ENCODE measurements at places on chromosomes 4 and X. TPM values are rescaled to one million over a fixed set of nuclear protein-coding genes. Genes with fewer than 3 reads are reported as not detected.

GRCh38 chrX:134895805-134896581 is 94.8 kb upstream of the SMIM10 start:
- no peaks in the 10 kb centered on the region for H3K36me3 ChIP-seq
- H3K27me3 ChIP-seq = no peaks in the 10 kb centered on the region
- DNase-seq = no peak
- H3K4me1 ChIP-seq = no peaks in the 10 kb centered on the region

WDR17 gene
- total RNA-seq = 3.2 TPM

- no peaks in the 10 kb centered on the region for H3K27me3 ChIP-seq
- no peaks in the 10 kb centered on the region for H3K4me1 ChIP-seq
- no peaks in the 10 kb centered on the region for H3K36me3 ChIP-seq
- no peak overlapping the region for H3K27ac ChIP-seq
Measured at GRCh38 chrX:38277802-38278201, 49.5 kb downstream of the RPGR start.

DNA sequence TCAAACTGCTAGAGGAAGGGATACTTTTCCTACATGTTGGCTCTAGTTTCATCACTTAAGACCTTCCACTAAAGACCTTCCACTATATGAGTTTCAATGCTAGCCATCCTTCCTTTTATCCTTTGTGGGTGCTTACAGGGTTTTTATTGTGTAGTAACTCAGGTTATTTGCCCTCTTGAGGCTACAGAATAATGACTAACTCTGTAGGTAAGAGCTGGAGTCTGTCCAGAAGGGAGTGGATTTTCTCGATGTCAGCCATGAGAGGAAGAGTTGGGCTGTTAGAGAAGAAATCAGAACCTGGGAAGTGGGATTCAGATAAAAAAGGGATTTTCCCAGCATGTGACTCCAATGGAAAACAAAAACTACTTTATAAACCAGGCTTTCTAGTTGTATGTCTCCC is 27.5 kb upstream of the HERC5 start:
- no peaks in the 10 kb centered on the region for H3K4me1 ChIP-seq
- H3K36me3 ChIP-seq = peaks cover 4% of the 10 kb centered on the region
- H3K27ac ChIP-seq = no peak overlapping the region
- H3K4me3 ChIP-seq = no peak overlapping the region
- no peaks in the 10 kb centered on the region for H3K27me3 ChIP-seq
- no peak for DNase-seq

DNA sequence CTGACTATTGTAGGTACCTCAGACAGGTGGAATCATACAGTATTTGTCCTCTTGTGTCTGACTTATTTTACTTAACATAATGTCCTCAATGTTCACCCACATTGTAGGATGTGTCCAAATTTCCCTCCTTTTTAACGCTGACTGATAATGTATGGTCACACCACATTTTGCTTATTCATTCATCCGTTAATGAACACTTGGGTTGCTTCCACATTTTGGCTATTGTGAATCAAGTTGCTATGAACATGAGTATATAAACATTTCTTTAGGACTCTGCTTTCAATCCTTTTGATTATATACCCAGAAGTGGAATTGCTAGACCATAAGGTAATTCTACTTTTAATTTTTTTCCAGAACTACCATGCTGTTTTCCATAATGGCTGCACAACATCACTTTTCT is 87.0 kb upstream of the NDP start:
- H3K36me3 ChIP-seq = no peaks in the 10 kb centered on the region
- H3K4me1 ChIP-seq = no peaks in the 10 kb centered on the region
- H3K4me3 ChIP-seq = no peak overlapping the region
- DNase-seq = no peak

GRCh38 chr4:14877246-14878225 is 124.7 kb upstream of the CPEB2 start:
- no peak overlapping the region for H3K4me3 ChIP-seq
- no peaks in the 10 kb centered on the region for H3K27me3 ChIP-seq
- H3K4me1 ChIP-seq = peaks cover 12% of the 10 kb centered on the region
- peak overlapping the region; percentile 8 for H3K27ac ChIP-seq
- H3K36me3 ChIP-seq = no peaks in the 10 kb centered on the region

DNA sequence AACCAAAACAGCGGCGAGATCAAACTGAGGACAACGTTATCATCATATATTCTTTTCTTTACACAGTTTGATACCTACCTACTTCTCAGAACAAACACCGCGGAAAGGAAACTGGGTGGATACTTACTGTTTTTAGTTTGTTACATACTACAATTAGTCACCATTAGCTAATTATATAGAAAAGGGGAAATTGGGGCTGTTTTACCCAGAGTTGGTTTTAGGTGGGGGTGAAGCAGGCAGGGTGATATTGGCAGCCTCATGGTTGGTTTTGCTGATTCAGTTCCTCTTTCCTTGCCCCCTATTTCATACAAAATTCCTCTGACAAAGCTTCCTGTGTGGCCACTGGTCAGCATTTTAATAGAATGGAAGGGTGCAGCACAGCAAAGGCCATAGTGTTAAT is 77.8 kb downstream of the SORBS2 start:
- no peaks in the 10 kb centered on the region for H3K36me3 ChIP-seq
- peaks cover 25% of the 10 kb centered on the region for H3K4me1 ChIP-seq
- no peaks in the 10 kb centered on the region for H3K27me3 ChIP-seq
- no peak for DNase-seq
- H3K4me3 ChIP-seq = no peak overlapping the region

GRCh38 chrX:71679575-71680207 is 12.3 kb downstream of the LOC101059915 start:
- no peaks in the 10 kb centered on the region for H3K27me3 ChIP-seq
- no peak overlapping the region for H3K27ac ChIP-seq
- no peak for DNase-seq
- no peaks in the 10 kb centered on the region for H3K4me1 ChIP-seq

- no peak overlapping the region for H3K4me3 ChIP-seq
- H3K36me3 ChIP-seq = peaks cover 38% of the 10 kb centered on the region
- H3K4me1 ChIP-seq = peaks cover 12% of the 10 kb centered on the region
- no peak overlapping the region for H3K27ac ChIP-seq
- no peak for DNase-seq
Measured at GRCh38 chr4:184666670-184667069, 17.1 kb downstream of the PRIMPOL start.

DNA sequence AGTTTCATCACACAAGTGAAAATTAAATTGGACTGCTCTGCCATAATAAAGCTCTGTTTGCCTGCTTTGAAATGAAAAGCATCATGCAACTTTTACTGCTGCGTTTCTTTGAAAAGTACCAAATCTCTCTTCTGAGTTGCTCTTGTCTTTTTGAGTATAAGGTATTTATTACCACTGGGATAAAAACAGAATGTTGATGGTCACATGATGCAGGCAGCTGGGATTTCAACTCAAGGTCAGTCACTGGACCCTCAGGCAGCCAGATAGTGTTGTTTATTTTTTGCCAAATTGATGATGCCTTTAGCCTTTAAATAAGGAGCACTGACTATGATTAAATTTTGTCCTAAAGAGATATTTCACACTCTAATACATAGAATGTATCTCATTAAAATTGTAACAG is 32.7 kb downstream of the DMD start:
- no peak overlapping the region for H3K4me3 ChIP-seq
- no peaks in the 10 kb centered on the region for H3K4me1 ChIP-seq
- no peak for DNase-seq
- no peaks in the 10 kb centered on the region for H3K36me3 ChIP-seq
- no peaks in the 10 kb centered on the region for H3K27me3 ChIP-seq

DAPP1 gene
- total RNA-seq = 5.6 TPM

- no peak for DNase-seq
- H3K4me1 ChIP-seq = no peaks in the 10 kb centered on the region
- no peak overlapping the region for H3K27ac ChIP-seq
Measured at GRCh38 chrX:23292354-23292987, 42.2 kb upstream of the PTCHD1 start.

DNA sequence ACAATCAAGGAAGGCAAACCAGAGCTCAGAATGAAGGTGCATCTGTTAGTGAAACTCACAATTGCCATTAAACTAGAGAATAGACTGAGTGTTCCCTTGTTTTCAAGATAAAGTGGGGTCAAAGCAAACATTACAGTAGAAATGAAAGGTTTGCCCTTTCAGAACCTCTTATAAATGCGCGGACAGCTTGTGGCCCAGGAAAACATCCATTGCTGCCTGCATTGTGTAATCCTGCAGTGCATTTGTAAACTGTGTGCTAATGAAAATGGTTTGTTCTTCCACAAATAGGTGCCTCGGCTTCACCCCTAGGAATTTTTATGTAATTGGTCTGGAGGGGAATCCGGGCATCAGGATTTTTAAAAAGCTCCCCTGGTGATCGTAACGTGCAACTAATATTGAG is 62.8 kb downstream of the SNX25 start:
- H3K4me1 ChIP-seq = no peaks in the 10 kb centered on the region
- H3K4me3 ChIP-seq = no peak overlapping the region
- H3K27ac ChIP-seq = no peak overlapping the region
- no peaks in the 10 kb centered on the region for H3K36me3 ChIP-seq
- no peaks in the 10 kb centered on the region for H3K27me3 ChIP-seq
- DNase-seq = no peak

DNA sequence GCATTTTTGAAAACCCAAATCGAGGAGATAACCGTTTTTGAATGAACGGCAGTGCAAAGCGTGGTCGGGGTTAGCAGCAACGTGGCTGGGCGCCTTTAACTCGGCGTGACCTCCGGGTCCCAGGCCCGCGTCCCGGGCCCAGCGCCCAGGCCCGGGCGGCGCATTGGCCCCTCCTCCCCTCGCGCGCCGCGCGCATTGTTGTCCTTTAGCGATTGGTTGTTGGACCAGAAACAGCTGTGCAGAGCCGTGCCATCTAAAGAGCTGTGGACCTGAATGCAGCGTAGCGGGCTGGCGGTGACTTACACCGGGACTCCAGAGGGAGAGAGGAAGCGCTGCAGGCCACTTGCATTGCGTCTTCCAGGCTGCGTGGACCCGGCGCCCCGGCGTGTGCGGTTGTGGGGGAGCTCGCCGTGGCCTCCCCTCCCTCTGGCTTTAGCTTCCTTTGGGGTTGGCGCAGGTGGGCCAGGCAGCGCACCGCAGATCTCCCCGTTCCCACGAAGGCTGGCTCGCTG is at the start of gene STOX2:
TSS of gene STOX2 (plus strand) at position 227 of the 512 bp plus-strand sequence. CDS start 1,484 bp downstream, outside the sequence.
- H3K27ac ChIP-seq = peak within 1 kb of the TSS; percentile 45
- H3K27me3 ChIP-seq = no peaks in the 10 kb centered on the region
- no peaks in the 10 kb centered on the region for H3K36me3 ChIP-seq
- H3K4me3 ChIP-seq = peak within 1 kb of the TSS; percentile 70

BOD1L1 gene
- total RNA-seq = 33.9 TPM

GRCh38 chr4:72712997-72713396 is 144.0 kb upstream of the ADAMTS3 start:
- DNase-seq = no peak
- H3K27ac ChIP-seq = no peak overlapping the region
- H3K4me1 ChIP-seq = no peaks in the 10 kb centered on the region
- no peaks in the 10 kb centered on the region for H3K27me3 ChIP-seq
- H3K36me3 ChIP-seq = no peaks in the 10 kb centered on the region
- H3K4me3 ChIP-seq = no peak overlapping the region

GRCh38 chr4:3484057-3484973 is 21.2 kb downstream of the DOK7 start:
- no peaks in the 10 kb centered on the region for H3K36me3 ChIP-seq
- DNase-seq = peak; percentile 88
- H3K27ac ChIP-seq = no peak overlapping the region
- peaks cover 25% of the 10 kb centered on the region for H3K4me1 ChIP-seq
- peak overlapping the region; percentile 10 for H3K4me3 ChIP-seq

- DNase-seq = no peak
- H3K27ac ChIP-seq = no peak overlapping the region
- H3K4me1 ChIP-seq = no peaks in the 10 kb centered on the region
- no peaks in the 10 kb centered on the region for H3K27me3 ChIP-seq
- H3K36me3 ChIP-seq = no peaks in the 10 kb centered on the region
Measured at GRCh38 chrX:3252744-3253143, 93.7 kb downstream of the MXRA5 start.

- H3K27ac ChIP-seq = no peak overlapping the region
- H3K4me3 ChIP-seq = no peak overlapping the region
- no peaks in the 10 kb centered on the region for H3K4me1 ChIP-seq
- no peaks in the 10 kb centered on the region for H3K36me3 ChIP-seq
- no peaks in the 10 kb centered on the region for H3K27me3 ChIP-seq
- DNase-seq = peak; percentile 23
Measured at GRCh38 chrX:38262715-38263620, 42.3 kb upstream of the SRPX start.

DNA sequence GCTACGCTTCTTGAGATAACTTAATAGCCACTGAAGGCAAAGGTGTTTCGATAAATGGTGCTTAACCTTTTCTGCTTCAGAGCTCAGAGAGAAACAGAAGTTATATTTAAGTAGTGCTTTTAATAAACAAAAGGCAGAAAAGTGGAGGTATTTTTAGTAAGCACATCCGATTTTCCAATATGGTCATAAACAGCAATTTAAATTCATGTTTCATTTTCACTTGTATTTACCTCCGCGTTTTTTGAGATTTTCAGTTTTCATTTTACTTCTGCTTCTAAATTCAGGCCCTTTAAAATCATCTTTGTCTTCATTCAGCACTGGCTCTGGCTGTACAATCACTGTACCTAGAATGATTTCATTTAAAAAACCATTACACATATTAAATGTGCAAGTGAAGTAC is 92.4 kb downstream of the ATRX start:
- no peaks in the 10 kb centered on the region for H3K27me3 ChIP-seq
- H3K4me3 ChIP-seq = no peak overlapping the region
- no peaks in the 10 kb centered on the region for H3K36me3 ChIP-seq
- H3K4me1 ChIP-seq = no peaks in the 10 kb centered on the region
- H3K27ac ChIP-seq = no peak overlapping the region

CXCL5 gene
- 16.0 TPM for total RNA-seq

DNA sequence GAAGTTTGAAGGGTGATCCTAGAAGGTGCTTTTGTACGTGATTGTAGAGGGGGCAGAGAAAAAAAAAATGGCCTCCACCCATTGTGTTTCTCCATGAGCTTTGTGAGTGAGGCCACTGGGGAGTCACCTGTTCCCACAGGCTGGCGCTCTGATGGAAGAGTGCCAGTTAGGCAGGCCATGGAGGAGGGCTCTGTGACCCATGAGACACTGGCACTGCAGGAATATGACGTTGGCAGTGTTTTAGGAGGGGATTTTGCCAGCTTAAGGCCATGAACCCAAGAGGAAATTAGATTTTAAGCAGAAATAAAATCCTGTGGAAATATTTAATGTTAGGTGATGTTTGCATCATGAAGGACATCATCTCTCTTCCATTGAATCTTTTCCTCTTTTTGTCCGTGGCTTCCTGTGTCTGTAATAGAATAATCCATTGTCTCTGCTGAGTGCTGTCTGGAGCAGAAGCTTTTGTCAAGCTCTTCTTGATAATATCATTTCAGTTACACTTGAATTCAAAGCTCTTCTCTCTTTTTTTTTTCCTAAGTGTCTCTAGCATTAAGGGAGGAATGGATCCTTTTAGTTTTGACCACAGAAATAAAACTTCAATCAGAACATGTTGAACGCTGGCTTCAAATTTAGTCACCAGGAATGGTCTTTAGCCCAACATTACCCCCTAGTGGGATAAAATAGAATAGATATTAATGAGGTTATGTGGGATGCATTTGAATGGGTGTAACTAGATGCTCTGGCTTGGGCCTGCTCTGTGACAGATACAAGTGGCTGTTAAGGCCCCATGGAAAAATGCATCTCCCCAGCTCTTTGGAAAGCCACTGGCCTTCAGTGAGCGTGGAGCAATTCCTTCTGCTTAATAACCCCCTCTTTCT is 41.0 kb upstream of the UCP1 start:
- H3K27me3 ChIP-seq = no peaks in the 10 kb centered on the region
- H3K36me3 ChIP-seq = no peaks in the 10 kb centered on the region
- H3K4me3 ChIP-seq = no peak overlapping the region
